ENCODE measurements at places on chromosomes 13 and 19.

- no peak for DNase-seq
Observed at GRCh38 chr19:56991912-56992311, 127.9 kb upstream of the USP29 start.

DNA sequence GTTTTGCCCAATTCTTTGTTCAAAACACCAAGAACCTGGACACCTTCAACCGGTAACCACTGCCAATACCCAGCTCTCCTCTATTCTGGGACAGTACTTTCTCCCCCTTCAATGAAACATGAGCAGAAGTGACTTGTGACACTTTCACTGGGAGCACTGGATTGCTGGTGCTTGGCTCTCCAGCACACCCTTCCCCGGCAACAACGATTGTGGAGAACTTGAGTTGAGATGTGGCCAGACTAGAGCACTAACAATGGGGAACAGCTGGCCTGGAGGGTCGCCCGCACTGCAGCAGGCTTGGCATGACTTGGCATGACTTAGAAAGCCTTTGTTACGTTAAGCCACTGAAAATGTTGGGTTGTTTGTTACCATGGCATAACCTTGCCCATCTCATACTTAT, 7.5 kb upstream of the B3GLCT start:
- no peak for DNase-seq

GRCh38 chr13:34159946-34160345, 342.0 kb downstream of the RFC3 start:
- no peak for DNase-seq

DNA sequence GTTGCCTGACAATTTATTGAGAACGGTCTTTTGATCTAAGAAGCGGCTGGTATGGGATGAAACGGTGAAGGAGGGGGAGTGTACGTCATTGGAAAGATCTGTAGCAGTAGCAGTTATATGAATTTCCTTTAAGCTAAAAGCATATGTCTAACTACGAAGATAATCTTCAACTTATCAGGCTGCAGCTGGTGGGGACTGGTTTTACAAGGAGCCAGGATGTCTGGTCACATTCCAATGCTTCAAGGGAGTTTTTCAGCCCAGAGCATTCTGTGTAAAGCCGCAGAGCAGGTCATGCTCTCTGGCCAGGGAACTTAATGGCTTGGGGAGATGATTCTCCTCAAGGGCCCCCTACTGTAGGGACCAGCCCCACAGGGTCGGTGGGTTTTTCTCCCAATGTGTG, 29.2 kb downstream of the CLEC4M start:
- DNase-seq: no peak

GRCh38 chr19:1489463-1490310, 463 bp downstream of the PCSK4 start:
- DNase-seq: no peak

GRCh38 chr19:35508129-35508528, 5.3 kb downstream of the DMKN start:
- DNase-seq: no peak

GRCh38 chr19:32708457-32708856, 11.1 kb upstream of the TDRD12 start:
- DNase-seq: no peak

- no peak for DNase-seq
Observed at GRCh38 chr13:33787051-33787591, 30.8 kb upstream of the RFC3 start.

DNA sequence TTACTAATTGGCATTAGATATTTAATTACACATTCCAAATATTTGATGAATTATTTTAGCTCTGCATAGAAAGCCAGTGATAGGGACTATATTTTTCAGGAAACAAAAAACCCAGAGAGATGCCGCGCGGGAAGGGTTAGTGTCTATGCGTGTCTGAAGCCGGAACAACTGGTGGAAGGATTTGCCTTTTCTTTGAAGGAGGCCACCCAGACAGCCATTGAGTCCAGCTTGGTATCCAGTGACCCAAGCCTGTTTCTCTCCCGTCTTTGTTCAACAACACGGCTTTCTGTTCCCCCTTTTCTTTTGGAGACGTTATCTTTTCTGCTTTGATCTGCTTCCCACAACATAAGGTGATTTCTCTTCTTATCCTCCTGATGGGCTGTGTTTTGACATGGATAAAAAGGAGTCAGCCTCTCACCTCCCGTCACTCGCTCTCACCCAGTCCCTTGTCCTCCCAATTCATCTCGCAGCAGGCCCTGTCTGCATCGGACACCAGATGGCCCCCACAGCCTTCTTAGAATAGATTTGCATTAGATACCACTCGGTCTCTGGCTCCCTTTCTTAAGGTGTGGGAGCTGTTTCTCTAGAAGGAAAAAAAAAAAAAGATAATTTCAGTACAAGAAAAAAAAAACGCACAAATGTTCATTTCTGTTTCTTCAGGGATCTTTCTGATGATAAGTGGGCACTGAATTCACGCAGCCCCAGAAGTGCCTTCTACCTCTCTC, 361.8 kb downstream of the ZNF536 start:
- DNase-seq: peak; percentile 61

DNA sequence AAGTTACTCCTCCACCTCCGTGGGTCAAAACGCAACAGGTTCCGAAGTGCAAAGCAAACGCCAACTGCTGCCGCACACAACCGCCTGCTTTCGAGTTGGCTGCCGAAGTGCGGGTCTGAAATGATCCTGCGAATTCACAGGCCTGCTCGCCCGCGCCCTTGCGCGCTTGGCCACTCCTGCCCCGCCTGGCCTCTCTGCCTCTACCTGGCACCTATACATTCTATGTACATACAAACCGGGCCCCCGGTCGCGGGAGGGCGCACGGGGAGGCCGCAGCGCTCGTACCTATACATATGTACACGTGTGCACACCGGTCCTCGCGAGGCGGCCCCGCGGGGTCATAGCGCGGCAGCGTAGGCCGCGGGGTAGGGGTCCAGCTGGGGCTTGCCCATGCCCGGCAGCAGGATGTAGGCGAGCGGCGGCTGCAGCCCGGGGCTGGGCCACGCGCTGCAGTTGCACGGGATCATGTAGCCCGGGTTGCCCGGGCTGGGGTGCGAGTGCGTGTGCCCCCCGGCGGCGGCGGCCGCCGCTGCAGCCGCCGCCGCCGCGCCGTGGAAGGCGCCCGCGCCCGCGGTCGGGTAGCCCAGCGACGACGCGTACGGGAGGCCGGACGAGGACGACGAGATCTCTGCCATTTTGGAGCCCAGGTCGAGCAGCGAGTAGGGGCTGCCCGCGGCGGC, 1.3 kb downstream of the SOX21 start:
- DNase-seq: peak; percentile 89

GRCh38 chr19:38736413-38737280, 7.6 kb downstream of the CAPN12 start:
- DNase-seq: peak; percentile 81

GRCh38 chr19:19489804-19490204, 25.5 kb downstream of the TSSK6 start:
- DNase-seq: no peak

- no peak for DNase-seq
Observed at GRCh38 chr19:16373532-16373931, 48.9 kb downstream of the KLF2 start.

DNA sequence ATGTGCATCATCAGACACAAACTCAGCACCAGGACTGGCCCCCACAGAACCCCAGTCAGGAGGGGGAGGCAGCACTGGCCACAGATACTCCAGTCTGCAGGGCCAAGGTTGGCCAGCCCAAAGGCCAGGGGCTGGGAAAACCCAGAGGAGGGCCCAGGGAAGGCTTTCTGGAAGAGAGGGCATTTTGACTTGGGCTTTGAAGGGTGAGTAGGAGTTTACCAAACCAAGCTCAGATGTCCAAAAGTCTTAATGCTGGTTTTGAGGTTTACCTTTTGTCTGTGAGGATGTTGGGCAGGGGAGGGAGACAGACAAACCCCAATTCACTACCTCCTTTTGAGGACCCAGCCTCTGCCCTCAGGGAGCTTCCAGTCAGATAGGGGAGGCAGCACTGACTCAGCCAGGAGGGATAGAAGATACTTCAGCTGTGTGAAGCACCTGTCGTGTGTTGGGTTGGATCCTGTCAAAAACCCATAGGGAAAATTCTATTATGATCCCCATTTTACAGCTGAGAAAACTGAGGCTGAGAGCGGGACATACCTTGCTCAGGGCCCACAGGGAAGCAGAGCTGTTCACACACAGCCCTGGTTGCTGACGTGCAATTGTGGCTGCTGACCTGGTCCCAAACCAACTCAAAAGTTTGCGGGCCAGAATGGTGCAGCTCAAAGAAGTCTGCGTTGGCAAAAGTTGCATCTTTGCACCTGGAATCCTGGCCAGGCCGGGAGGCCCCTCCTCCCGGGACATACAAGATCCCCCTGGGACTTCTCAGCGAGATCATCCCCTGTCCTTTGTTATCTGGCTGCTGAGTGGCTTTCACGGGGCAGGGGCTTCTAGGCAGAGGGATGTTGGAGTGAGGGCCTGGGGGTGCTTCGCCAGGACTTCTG, 13.1 kb downstream of the CILP2 start:
- DNase-seq: peak; percentile 65

GRCh38 chr13:71290963-71291841, 575.8 kb downstream of the DACH1 start:
- no peak for DNase-seq

DNA sequence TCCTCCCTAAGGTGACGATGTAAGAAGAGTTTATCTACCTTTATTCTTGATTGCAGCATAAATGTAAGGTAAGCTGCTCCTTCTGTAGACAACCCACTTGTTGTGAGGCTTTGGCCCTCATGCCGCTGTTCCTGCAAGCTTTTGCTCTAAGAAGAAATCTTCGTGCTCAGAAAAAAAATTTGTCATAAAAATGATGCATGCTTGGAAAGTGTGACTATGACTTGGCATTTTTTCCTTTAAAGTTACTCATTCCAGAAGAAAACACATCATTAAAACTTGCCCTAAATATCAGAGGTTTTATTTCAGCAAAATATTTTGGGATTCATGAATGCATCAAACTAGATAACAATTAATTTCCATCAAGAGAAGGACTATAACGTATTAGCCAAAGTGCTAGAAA, 39.8 kb downstream of the KCTD12 start:
- DNase-seq: no peak

DNA sequence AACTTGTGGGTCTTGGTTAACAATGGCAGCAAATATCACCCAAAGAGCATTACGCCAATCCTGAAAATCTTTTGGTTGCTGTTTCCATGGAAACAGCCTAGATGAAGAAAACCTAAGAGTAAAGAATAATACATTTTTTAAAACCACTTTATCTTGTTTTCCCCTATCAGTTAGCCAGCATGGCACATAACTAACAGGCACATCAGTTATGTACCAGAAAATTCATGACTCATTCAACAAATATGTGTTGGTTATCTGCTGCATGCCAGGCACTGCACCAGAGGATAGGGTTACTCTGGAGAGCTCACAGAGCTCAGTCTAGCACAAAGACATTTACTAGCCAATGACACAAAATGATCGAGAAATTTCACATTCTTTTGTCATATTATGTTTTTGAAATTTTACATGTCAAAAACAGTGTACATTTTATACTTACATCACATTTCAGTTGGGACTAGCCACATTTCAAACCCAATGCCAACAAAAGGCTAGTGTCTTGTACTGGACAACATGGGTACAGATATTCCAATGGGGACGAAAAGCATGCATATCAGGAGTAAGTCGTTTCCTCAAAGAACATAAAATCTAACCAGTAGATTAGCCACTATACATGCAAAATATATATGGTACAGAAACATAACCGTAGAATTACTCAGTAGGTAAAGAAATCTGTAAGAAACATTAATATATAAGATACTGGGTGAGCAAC, 20.3 kb downstream of the LNX2 start:
- DNase-seq: no peak

GRCh38 chr13:27014406-27015359, 156.9 kb downstream of the USP12 start:
- DNase-seq: no peak

DNA sequence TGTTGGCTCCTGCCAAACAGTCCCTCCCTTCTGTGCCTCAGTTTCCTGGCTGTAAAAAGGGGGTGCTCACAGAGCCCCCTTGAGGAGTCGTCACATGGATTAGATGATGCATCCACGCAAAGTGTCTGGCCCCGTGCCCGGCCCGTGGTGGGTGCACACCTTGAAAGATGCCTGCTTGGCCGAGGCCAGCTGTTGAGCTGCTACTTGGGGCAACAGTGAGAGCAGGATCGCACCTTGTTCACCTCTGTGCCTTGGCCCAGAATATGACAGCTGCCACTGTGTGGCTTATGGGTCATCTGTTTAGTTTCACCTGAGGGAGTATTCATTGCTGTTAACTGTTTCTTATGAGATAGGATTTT, 17.7 kb downstream of the CRTC1 start:
- no peak for DNase-seq

- DNase-seq: no peak
Observed at GRCh38 chr19:1270854-1271527, 1.9 kb downstream of the CIRBP start.

GRCh38 chr19:30450835-30451321, 78.7 kb downstream of the ZNF536 start:
- DNase-seq: no peak

GRCh38 chr13:74770361-74770760, 636.2 kb upstream of the KLF12 start:
- DNase-seq: no peak

DNA sequence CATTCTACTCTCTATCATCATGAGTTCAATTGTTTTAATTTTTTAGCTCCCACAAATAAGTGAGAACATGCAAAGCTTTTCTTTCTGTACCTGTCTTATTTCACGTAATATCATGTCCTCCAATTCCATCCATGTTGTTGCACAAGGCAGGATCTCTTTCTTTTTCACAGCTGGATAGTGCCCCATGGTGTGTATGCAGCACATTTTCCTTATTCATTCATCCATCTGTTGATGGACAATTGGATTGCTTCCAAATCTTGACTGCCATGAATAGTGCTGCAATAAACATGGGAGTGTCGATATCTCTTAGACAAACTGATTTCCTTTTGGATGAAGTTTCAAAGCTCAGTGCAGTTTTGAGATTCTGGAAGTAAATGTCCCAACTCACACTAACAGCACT, 326.9 kb downstream of the FGF9 start:
- DNase-seq: no peak
